ENCODE measurements at places on chromosomes 3 and 15.

- DNase-seq: no peak
Observed at GRCh38 chr3:9808345-9809037, 1.6 kb upstream of the TTLL3 start.

DNA sequence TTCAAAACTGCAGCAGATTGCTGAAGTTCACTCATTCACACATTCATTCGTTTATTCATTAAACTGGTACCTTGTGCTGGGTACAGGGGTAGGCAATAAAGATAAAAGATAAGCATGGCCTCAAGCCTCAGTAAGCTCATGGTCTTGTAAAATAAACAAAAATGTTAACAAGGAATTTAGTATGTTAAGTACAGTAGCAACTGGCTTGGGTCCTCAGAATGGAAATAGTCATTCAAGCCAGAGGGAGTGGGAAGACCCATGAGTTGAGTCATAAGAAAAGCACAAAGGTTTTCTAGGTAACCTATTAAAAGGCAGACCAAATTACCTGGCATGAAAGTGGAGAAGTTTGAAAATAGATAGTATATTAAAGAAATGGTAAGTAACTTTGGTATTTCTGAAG lies 163.3 kb downstream of the CDIN1 start:
- no peak for DNase-seq

- no peak for DNase-seq
Observed at GRCh38 chr15:78637776-78638435, 3.1 kb downstream of the CHRNB4 start.

- no peak for DNase-seq
Observed at GRCh38 chr3:36196058-36196457, 184.2 kb upstream of the STAC start.

- DNase-seq: no peak
Observed at GRCh38 chr15:70091726-70092463, 5.8 kb downstream of the TLE3 start.

GRCh38 chr15:42819786-42820185 lies 82.9 kb upstream of the CDAN1 start:
- DNase-seq: no peak

GRCh38 chr15:46471096-46471495 lies 836.3 kb downstream of the SQOR start:
- no peak for DNase-seq

- no peak for DNase-seq
Observed at GRCh38 chr3:14223595-14223994, 45.0 kb downstream of the LSM3 start.

Data from AG09319 (cell line).